ENCODE measurements at places on chromosomes 3 and 15. TPM values are rescaled to one million over a fixed set of nuclear protein-coding genes. Genes with fewer than 3 reads are reported as not detected.
A peak's percentile ranks its signal among the peaks of the same experiment; 100 is the strongest.

DNA sequence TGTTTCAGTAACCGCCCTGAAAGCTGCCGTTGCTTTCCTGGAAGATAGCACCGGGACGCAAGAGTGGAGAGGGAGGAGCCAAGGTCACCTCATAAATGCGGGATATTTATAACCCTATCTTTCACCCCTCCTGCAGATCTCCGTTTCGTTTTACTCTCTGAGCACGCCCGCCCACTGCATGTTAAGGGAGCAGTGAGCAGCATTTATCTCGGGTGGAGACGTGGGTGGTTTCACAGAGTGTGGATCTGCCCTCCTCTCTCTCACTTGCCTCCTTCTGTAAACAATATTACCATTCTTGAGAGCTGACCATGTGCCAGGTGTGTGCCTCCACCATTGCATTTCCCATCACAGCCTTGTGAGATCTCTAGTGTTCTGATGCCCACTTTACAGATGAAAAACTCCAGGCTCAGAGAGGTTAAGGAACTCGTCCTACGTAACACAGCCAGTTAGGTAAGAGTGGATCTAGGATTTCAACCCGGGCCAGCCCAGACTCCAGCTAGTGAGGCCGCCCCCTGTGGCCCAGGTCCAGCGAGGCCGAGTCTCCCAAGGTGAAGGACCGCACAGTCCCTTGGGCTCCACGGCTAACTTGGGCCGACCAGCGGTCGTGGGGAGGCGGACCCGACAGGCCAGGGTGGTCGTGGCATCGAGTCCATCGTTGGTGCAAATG lies 16.9 kb upstream of the SEMA4B start:
- peak; percentile 14 for DNase-seq

DNA sequence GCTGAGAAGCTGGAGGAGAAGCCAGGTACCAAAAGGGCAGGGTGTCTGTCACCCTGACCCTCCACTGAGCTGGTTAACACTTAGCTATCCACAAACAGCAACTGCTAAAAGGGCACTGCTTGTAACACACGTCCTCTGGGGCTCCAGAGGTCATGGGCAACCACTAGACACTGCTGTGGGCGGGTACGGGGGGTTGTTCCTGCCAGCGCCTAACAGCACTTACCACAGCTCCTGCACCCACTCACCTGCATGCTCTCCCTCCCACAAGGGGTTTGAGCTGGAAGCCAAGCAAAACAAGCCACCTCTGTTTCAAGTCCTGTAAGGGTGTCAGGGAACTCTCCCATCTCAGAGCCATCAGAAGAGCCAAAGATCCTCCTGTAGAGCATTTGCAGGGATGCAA lies 407.6 kb downstream of the MFSD1 start:
- no peak for DNase-seq

- peak; percentile 42 for DNase-seq
Observed at GRCh38 chr15:65862682-65863081, 6.6 kb upstream of the RAB11A start.

DNA sequence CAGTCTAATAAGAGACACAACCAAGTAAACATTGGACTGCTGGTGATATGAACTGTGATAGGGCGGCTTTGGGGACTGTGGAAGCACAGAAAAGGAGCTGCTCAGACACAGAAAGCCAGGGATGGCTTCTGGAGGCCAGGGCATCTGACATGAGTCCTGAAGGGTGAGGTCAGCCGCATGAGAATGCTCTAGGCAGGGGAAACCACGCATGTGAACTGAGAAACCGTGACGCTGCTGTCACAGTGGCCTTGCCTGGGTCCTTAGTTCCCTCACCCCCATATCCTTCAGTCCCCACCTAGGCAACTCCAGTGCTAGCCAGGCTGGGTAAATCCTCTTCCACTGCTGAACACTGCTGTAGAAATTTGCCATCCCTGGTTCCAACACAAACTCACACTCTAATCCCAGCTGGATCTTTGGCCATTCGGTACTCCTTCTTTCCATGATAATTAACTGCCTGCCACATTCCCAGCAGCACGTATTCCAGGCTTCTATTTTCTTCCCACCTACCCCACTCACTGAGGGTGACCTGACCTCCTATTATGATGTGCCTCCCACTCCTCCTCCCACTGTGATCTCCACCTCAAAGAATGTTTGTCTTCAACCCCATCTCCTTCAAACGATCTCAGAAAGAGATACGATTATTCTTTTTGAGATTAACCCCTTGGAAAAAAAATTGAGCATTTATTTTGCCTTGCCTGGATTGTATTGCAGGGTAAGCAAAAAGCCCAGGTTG lies 31.4 kb downstream of the CRYGS start:
- DNase-seq = no peak

DNA sequence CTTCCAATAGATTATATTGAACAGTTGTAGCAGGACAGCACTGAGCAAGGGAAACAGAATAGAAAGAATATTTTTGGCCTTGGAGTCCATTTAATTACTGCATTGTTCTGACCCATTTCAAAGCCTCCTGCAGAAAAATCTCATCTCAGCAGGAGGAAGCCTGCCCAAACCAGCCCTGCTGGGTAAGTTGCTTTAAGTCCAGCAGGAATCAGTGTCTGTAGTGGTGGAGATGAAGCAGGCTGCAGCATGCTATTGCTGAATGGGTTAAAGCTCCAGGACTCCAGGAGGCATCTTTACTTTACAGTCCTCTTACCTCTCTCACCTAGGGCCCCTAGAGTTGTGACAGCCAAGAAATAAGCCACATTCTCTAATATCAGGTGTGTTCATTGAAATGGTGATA lies 380.3 kb upstream of the THBS1 start:
- DNase-seq = no peak

GRCh38 chr3:178159691-178160220 lies 376.5 kb upstream of the KCNMB2 start:
- DNase-seq = no peak

DNA sequence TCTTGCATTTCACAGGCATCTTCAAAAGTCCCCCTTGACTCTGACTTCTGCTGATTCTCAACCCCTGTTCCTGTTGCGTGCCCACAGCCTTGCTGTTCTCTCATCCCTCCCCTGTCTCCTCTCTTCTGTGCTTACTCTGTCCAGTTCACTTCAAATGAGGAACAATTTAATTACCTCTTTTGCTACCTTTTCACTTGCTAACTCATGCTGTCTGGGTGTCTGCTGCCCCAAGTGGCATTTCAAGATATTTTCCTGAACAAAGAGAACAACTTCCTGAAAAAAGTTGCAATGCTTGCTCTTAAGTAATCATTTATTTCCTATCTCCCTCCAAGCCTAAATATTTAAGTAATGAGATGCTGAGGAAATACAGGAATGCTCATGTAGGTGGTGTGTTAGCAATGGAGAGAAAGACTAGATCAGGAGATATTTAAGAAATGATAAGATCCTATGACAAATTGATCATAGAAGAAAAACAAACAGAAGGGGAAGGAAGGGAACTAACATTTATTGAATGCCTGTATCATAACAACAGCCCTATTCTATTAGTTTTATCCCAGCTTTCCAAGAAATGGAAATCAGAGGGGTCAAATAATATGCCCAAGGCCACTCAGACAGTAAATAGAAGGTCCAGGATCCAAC lies 42.2 kb downstream of the SV2B start:
- DNase-seq = no peak

- DNase-seq = no peak
Observed at GRCh38 chr3:46542801-46543201, 23.3 kb downstream of the LRRC2 start.

GRCh38 chr3:27993051-27993450 lies 248.4 kb upstream of the CMC1 start:
- no peak for DNase-seq

GRCh38 chr15:57924598-57924997 lies 140.9 kb downstream of the ALDH1A2 start:
- no peak for DNase-seq

GRCh38 chr15:26722621-26723160 lies 50.2 kb downstream of the GABRB3 start:
- no peak for DNase-seq

DNA sequence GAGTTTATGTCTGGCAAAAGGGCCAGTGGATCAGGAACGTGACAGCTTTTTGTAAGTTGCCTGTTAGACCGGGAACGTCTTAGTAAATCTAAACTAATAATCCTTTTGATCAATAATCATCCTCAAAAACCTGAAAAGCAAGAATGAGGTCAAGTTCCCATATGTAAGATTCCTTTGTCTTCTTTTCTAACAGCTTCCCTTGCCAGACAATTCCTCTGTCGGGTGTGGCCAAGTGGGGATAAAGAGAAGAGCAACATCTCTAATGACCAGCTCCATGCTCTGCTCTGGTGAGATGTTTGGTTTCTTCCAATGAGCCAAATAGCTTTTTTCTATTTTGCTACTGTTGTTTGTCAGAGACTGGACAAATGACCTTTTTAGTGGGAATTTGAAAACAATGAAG lies 19.8 kb downstream of the FANCD2OS start:
- DNase-seq = no peak

GRCh38 chr3:18575573-18575972 lies 150.4 kb upstream of the SATB1 start:
- DNase-seq = no peak

DNA sequence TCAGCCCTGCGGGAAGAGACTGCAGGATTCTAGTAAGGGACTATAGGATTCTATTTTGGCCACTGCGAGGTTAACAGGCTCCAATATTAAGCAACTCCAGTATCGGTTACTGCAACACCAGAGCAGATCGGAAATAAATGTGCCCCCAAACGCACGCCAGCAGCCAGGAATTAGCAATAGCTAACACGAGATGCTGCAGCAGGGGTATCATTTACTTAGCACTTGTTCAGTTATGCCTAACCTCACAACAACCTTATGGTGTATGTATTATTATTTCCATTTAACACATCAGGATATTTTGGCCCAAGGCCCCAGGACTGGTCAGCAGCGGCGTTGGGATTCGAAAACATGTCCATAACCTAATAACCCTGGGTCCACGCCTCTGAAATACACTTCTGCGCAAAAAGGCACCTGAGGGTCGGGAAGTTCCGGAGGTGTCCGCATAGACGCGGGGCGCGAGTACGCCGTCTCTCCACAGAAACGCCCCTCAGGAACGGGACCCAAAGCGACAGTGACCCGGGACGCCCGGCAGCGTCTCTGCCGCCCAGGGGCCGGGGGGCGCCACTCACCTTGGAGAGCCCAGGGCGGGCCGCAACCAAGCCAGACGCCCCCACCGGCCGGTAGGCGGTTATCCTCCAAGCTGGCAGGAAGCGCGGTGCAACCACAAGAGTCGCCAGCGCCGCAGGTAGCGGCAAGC lies 681 bp downstream of the PIK3CB start:
- no peak for DNase-seq

DNA sequence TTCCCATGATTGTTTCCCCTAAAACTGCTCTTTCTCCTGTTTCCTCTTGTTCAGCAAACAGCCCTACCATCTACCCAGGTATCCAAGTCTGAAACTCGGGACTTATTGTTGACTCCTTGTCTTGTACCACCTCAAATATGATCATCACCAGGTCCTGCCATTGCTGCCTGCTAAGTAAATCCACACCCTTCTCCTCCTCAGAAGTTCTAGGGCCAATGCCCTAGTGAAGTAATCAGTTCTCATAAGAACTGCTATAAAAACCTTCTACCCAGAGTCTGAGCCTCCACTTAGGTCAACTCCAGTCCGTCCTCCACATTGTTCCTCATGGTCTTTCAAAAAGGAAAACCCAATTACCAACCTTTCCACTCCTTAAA lies 77.0 kb upstream of the IL12A start:
- no peak for DNase-seq

DNA sequence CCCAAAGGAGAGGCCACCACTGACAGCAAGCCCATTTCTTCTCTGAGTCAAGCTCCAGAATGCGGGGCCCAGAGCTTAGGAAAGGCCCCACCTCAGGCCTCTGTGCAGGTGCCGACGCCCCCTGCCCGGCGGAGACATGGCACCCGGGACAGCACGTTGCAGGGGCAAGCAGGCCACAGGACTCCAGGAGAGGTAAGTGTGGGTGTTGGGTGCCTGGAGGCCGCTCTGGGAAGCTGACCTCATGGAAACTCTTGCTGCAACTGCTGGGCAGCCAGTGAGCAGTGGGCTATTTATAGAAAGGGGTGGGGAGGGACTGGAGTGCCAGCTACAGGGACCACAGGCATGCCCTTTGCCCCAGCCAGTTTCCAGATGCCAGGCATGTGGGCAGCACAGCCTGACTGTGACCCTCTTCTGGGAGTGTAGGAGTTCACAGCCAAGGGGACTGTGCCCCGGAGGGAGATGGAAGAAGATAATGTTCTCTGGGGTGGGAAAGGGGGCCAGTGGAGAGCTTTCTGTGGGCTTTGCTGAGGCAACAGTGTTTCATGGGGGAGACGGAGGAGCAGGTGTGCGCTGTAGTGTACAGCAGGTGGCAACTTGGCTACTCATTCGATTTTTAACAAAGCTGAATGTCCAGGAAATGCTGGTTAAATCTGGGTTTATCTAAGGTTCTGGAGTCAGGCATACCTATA lies 23.7 kb downstream of the ALPK3 start:
- no peak for DNase-seq

Gene TTC14
- total RNA-seq = 41.1 TPM

Gene FGF12
- 3.0 TPM for total RNA-seq

Gene TAGLN3
- 70.2 TPM for total RNA-seq

Measured in neural crest cell (in vitro differentiated cells).